ENCODE measurements at places on chromosomes 1 and 21.
A peak's percentile ranks its signal among the peaks of the same experiment; 100 is the strongest.

- DNase-seq: no peak
Measured at GRCh38 chr1:201795066-201795465, 33.9 kb upstream of the IPO9 start.

DNA sequence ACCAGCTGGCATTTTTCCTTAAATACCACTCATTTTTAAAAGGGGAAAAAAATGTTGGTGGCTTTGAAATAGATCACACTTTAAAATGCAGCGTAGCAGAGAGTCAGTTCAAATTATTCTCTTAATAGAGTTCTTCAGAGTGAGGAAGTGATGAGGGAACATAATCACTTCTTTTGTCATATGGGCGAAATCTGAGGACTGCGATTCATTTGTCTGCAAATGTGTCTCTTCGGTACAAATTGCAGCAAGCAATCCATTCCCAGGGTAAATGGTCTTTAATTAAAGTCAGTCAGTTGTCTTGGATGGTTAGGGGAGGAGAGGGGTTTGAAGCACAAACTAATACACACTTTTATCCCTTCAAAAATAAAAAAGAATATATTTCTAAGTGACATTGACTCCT is 86.0 kb upstream of the SELENON start:
- DNase-seq: no peak

- no peak for DNase-seq
Measured at GRCh38 chr21:44962403-44962966, 22.7 kb downstream of the SLX9 start.

DNA sequence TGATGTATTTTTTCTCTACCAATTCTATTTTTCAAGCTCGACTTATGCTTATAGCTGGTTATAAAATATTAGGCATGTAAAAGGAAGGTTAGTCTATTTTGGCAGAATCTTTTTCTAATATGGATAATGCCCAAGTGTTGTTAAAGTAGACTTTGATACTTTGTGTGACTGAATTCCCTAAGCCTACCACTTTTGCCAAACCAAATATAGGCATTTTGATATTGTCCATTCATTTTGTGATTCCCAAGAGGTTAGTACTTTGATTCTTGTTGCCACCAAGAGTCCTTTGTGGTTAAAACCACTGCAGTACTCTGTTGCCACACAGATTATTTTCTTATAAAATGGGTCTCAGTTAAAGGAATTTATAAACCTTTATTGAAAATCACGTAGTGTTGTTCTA is 4.2 kb downstream of the WDR3 start:
- no peak for DNase-seq

DNA sequence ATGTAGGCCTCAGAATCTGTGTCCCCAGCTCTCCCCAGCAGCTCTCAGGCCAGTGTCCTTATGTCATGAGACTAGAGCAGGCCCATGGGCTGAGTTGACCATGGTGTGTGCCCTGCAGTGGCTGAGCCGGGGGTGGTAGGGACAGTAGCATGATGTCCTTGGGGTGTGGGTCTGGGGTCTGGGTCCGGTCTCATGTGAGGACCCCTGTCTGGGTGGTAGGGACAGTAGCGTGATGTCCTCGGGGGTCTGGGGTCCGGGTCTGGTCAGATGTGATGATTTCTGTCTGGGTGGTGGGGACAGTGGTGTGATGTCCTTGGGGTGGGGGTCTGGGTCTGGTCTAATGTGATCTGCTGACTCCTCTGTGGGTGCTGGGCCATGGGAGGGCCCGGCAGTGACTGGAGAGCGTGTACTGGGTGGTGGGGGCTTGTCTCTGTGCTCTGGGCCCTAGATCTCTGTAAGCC is 64.5 kb downstream of the OBSCN start:
- DNase-seq: no peak

DNA sequence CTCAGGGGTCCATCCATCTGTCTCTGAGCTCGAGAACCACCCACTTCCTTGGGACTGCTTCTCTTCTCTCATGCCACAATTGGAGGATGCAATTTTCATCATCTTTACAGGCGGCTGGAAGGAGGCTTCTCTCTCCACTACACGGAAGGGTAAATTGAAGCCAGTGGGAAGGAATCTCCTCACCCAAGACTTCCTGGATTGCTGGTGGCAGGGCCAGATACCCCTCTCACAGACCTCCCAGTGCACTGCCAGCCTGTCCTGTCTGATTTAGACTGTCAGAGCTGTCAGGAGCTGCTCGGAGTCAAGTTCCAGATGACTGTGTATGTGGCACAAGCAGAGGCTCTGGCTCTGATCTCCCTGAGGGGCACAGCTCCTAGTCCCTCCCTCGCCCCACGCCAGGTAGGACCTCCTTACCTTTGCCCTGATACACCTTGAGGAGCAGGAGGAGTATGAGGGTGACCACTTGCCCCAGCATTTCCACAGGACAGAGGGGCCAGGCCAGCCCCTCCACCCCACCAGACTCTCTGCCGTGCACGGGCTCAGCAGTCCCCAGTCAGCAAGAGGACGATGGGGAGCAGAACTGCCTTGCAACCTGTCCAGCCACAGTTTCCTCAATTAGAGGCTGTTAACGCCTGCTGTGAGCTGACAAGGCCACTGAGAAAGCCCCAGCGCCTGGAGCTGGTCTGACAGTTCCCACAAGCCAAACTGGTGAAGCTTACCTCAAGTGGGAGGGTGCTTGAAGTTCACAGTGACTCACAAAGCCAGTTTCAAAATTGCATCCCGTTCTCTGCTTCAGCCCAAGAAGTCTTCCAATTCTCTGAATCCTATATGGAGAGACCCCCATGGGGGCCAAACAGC is at the start of gene CD244:
Gene CD244, minus strand, starts transcription at position 685 of the 858 bp plus-strand sequence. Its CDS starts 210 bp downstream, at position 475.
- peak; percentile 59 for DNase-seq

GRCh38 chr1:204831186-204831585 is 39.5 kb upstream of the NFASC start:
- DNase-seq: no peak

DNA sequence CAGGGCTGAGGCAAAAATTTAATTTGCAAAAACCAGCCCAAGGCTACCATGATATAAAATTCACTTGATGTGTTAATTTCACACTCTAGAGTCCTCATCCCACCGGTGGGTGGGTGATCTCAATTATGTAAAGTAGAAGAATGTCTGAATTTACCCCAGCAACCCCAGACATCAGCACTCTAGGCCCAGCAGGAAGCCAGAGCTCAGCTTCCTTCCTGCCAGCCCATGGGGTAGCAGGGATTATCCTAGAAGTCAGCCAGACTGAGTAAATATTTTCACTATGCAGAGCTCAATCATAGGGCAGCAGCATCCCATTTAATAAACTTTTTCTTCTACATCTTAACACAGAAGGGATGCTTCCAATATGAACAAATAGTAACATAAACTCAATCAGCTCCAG is 71.0 kb downstream of the SIPA1L2 start:
- DNase-seq: no peak

DNA sequence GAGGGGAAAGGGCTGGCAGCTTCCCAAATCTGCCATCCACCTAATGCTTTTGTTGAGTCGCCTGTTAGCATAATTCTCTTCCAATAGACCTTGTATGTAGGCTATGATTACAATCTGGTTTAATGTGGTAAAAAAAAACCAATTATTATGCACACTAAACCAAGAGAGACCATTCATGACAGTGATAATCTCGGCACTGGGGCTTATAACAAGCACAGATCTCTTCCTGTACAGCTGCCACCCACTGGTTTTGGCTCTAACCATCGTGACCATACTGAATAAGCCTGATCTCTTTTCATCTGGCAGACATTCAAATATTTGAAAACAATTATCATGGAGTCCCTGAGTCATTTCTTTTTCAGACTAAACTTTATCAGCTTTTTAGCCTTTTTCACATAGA is 12.0 kb upstream of the SYT14 start:
- no peak for DNase-seq

DNA sequence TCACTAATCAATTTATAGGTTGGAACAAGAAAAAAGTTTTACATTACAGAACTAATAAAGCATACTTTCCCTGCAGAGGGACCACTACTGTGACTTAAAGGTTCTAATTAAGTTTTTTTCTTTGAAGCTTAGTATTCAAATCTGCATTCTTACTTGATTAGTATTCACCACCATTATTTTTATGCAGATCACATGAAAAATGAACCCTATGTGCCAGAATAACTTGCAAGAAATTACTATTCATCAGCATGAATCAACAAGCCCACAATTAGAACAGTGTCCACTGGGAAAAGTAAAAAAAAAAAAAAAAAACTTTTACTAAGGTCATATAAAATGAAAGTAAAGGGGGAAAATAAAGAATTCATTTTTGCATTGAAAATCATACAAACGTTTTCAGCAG is 90.8 kb downstream of the SMYD3 start:
- no peak for DNase-seq

DNA sequence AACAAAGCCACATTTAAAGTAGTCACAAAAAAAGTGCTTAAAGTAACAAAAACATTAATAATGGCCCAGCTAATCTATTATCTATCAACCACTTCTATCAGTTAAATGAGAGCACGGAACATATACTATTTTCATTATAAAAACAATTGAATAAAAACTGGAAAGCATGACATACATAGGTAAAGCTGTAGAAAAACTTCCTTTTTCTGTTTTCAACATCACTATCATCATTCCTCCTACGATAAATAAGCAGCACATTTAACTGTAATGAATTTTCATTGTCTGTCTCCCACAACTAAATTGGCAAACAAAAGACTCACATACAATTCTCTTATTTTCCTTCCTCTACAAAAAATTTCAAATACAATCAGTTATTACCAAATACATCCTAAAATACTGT is 96.4 kb upstream of the DPH5 start:
- no peak for DNase-seq

DNA sequence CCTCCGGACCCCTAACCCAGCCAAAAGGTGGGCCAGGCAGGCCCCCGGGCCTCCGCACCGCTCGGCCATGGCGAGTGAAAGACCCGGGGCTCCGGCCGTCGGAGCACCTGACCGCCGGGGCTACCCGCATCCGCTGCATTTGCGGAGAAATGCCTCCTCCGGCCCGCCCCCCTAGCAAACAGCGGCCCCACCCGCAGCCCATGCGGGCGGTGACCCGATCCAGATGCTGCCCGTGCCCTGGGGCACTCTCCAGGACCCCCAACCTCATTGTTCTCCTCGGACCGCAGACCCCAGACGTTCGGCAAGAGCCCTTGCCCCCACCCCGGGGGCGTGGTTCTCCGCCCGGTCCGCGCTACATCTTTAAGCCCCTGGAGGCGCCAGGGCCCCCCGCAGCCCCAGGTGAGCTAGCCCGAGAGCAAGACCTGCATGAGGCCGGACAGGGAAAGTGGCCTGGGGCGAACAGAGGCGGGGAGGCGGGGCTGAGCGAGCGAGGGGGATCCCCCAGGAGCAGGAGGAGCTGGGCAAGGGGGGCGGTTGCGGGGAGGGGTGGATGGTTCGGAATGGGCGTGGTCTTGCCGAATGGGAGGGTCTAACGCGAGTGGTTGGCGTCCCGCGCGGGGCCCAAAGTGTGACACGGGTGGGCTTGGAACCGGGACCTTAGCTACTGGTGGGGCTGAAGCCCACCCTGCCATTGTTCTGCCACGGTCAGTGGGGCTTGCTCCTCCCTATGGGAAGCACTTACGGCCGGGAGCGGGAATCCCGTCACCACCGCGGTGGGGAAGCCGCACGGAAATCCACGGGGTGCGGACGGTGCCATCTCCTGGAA is 6.3 kb upstream of the CRYBG2 start:
- peak; percentile 55 for DNase-seq

DNA sequence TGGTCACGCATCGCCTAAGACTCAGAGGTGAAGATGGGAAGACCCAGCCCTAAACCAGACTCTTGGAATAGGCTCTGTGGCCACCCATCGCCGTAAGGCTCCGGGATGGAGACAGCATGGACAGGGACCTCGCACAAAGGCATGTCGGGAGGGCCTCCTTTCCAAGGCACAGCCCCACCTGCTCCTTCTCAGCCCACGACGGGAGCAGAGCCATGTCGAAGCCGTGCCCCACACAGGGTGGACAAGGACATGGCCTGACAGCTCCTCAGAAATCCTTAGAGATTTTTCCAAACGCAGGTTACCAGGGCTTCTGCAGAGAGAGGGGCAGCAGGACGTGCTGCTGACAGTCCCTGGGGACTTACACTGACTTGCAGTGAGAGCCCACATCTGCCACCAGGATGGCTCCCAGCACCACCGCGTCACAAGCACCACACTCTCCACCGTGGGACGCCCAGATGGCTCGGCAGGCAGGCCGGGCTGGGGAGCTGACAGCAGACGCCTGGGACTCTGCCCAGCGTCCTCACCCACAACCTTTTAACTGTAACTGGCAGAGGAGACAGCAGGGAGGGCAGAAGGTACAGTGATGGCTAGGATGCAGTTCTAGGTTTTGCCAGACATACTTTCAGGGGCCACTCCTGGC is 12.0 kb downstream of the SSU72 start:
- no peak for DNase-seq

DNA sequence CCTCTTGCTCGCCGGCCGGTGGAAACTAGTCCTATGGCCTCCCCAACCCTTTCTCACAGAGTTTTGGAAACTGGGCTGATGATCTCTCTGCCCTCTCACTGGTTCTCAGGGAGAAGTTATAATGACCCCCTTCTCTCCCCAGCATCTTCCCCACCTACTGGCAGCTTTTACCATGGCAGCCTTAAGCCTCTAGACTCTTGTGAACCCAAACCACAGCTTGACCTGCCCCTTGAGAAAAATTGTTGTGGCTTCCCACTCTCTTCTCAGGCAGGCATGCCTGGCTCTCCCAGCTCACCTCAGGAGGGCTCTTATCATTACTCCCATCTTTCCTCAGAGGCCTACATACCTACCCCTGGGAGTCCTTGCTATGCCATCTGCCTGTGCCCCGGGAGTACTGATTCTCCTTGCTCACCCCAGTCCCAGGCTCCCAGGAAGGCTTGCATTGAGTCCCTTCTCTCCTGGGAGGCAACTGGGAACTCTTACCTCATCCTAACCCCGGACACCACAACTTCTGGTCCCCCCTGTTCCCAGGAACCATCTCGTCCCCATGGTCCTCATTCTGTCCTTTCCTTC is 1.6 kb downstream of the NSUN4 start:
- no peak for DNase-seq

- no peak for DNase-seq
Measured at GRCh38 chr1:152410599-152410998, 3.5 kb downstream of the CRNN start.

DNA sequence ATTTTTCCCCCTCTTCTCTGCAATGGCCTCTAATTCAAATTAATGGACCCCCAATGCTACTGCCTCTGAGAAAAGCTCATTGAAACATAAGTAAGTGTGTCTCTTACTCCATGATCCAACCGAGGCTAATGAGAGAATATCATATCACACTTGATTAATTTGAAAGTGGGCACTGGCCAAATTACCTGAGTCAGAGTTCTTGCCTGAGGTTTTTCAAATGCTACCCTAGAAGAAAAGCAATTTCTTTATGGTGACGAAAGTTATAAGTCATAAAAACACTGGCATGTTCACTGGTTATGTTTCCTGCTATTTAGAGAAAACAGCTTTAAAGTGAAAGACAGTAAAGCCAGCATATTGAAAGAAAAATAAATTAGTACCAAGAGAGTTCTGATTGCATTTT is 368.8 kb upstream of the TMPRSS15 start:
- DNase-seq: no peak

GRCh38 chr1:117127795-117128194 is 6.2 kb upstream of the TRIM45 start:
- DNase-seq: no peak
